GM20000 (cell line): ENCODE measurements at places on chromosomes 1 and 21.

DNA sequence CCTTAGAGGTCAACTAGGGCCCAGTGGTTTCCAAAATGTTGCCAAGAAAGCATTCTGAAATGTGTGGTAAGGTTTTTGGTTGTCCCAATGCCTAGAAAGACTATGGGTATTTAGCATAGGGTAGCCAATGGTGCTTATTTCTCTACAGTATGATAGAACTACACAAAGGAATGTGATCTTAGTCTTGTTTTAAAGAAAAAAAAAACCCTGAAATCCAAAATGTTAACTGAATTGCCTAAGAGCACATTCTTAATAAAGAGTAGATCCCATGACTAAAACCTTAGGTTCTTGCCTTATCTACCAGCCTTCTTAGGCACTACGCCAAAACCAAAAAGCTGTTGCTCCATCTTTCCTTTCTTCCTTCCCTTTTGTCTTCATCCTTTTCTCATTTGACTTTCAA is 428.2 kb downstream of the MRPL39 start:
- DNase-seq: no peak

- no peak for DNase-seq
These were observed 1.3 kb upstream of the PATJ start for GRCh38 chr1:61740751-61741700.

GRCh38 chr1:205502992-205503391 is 1.5 kb upstream of the CDK18 start:
- no peak for DNase-seq

GRCh38 chr1:170857955-170858354 is 77.4 kb upstream of the MROH9 start:
- no peak for DNase-seq

GRCh38 chr1:42680921-42681683 is 1.1 kb upstream of the YBX1 start:
- DNase-seq: peak; percentile 31

GRCh38 chr1:24961961-24962861 is 32.1 kb upstream of the RUNX3 start:
- no peak for DNase-seq

DNA sequence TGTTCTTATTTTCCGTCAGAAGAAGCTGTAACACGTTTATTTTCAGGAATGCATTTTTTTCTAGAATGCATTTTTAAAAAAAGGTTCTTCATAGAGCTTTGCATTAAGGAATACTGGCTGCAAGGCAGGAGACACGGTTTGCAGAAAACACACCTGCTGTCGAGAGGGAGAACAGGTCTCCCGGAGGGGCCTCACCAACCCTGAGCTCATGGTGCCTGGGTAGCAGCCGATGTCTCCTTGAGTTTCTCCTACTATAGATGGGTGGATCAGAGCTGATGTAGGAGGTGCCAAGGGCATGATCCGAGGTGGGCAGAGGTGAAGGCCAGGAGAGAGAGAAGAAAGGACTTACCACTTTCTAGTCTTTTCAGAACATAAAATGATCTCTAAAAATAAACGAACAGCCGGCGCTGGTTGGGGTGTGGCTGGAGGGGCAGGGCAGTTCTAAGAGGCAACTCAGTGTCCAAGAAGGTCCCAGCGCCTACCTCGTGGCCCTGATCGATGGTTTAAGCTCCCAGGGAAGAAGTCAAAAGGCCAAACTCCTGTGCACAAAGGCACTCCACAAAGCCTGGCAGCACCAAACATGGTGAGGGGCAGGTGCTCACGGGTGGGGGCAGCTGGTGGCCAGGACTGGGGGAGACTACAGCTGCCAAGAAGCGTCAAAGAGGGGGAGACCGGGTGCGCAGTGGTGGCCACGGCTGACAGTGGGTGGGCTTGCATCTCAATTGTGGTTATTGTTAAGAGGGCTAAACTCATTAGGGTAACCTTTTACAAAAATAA is 12.2 kb downstream of the MORN1 start:
- DNase-seq: no peak

DNA sequence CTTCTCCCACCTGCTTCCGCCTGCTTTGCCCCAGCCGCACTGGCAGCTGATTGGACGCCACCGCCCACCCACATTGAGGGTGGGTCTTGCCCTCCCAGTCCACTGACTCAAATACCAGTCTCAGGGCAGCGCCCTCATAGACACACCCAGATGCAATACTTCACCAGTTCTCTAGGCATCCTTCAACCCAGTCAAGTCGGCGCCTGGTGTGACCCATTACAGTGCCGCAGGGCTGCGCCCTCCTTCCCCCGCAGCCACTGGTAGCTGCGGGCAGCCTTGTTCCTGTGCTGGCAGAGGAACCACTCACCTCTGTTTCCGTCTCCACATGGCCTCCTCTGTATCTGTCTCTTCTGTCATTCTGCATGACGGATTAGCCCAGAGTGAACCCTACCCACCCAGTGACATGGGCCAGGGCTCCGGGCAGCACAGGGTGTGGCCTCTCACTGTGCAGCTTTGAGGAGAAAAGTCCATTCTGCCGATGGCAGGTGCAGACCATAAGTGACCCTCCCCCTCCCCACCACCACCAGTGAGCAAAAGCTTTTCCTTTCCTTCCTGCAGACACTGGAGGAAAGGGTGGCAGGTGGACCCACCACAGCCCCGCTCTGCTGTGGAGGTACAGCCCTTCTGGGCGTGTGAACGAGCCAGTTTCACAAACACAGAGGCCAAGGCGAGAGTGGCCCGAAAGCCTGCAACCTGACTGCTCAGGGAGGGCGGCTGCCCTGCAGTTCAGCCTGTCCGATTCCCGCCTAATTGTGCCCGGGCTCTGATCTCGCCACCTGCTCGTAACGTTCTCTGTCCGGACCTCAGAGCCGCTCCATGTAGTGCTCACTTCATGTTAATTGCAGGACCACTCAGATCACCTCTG is 57.1 kb downstream of the FAAP20 start:
- no peak for DNase-seq

DNA sequence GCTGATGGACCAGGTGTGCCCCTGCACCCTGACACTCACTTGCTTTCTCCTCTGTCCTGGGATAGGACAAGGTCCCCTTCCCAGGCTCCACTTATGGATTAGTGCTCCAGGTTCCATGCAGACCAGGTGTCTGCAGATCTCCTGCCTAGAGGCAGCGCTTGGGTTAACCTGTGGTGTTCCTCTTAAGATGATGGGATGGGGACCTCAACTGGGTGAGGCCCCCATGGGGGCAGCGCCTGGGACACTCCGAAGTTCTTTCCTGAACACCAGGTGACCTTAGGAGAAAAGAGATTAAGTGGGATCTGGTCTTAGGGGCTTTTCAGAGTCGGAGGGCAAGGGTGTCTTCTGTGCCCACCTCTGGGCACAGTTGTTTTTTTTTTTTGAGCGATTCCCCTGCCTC is 21.2 kb downstream of the TNNT2 start:
- DNase-seq: no peak

DNA sequence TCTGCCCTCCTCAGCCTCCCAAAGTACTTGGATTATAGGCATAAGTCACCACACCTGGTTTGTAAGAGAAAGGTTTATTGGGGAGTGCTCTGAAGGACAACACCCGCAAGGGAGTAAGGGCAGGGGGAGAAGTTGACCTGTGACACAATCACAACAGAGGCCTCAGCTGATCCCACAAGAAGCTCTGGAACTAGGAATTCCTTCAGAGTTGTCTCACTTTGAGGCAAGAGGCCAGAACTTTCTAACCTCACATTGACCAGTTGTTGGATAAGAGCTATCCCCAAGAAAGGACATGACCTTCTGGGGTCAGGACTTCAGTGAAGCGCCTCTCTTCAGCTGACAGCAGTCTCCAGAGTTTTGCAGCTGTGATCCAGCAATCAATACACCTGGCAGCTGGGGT is 27.4 kb upstream of the RC3H1 start:
- no peak for DNase-seq

DNA sequence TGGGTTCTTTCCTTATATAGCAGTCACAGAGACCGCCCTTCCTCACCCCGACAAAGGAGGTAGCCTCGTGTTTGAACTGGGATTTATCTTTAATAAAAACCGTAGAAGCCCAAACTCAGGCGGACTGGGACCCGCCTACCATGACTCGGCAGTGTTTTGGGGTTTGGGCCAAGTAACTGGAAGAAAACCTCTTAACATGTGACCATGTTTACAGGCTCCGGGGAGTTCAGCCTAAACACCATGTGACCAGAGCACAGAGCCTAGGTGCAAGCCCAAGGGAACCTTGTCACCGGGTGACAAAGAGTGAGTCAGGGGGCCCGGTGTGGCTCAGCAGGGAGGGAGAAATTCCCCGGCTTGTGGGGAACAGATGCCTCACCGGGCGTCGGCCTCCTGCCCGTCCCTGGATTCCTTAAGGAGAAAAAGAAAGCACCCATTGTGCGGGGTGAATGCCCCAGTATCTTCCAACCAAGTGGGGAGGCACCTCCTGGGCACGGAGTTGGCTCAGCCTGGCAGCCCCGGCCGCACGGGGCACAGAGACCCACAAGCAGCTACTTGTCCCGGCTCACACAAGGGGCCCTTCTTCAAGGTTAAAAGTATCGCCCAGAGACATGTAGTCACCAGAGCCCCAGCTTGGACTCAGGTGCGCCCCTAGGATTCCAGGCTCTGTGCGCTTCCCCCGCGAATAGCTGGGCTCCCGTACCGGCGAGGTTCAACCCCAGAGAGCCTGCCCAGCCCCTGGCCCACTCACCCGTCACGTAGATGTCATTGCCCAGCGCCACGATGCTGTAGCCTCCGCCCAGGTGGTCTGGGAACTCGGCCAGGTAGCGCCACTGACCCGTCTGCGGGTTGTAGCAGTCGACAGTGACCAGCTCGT is 1.4 kb downstream of the KLHL21 start:
- peak; percentile 80 for DNase-seq

GRCh38 chr21:15560383-15561056 is 169.3 kb upstream of the USP25 start:
- DNase-seq: no peak

GRCh38 chr1:2433936-2434655 is 21.7 kb upstream of the PEX10 start:
- DNase-seq: no peak

GRCh38 chr1:182702826-182703524 is 18.6 kb upstream of the RGS8 start:
- no peak for DNase-seq

- DNase-seq: peak; percentile 38
These were observed 30.3 kb downstream of the PTPRC start for GRCh38 chr1:198669023-198669698.

- no peak for DNase-seq
These were observed 2.2 kb downstream of the HES4 start for GRCh38 chr1:997713-997992.

DNA sequence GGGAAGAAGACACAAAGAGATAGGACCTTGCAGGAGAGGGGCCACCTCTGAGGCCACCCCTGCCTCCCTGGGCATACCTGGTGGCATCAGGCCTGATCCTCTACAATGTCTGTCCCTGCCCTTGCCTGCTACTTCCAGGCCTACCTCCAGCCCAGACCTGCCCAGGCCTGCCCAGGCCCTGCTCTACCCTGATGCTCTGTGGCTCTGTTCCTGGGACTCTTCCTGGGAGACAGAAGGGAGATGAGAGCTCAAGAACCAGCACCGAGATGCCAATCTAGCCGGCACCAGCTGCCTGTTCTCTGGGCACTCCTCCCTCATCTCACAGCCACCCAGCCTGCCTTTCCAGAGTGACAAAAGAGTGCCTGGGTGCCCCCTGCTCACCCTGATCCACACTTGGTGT is 2.7 kb downstream of the CELF3 start:
- DNase-seq: no peak

DNA sequence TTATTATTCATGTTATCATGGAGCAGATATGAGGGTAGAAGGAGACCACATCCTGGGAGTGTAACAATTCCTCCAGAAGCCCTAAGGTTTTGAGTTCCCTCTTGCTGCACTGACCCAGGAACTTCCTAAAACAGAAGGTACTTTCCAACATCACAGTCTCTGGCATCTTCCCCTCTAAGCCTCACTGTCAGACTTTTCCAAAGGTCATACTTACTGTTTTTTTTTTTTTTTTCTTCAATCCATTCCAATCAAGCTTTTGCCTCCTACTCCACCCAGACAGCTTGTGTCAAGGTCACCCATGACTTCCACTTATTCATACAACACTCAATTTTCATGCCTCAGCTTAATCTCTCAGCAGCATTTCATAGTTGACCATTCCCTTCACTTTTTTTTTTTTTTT is 18.4 kb upstream of the UQCRHL start:
- no peak for DNase-seq

DNA sequence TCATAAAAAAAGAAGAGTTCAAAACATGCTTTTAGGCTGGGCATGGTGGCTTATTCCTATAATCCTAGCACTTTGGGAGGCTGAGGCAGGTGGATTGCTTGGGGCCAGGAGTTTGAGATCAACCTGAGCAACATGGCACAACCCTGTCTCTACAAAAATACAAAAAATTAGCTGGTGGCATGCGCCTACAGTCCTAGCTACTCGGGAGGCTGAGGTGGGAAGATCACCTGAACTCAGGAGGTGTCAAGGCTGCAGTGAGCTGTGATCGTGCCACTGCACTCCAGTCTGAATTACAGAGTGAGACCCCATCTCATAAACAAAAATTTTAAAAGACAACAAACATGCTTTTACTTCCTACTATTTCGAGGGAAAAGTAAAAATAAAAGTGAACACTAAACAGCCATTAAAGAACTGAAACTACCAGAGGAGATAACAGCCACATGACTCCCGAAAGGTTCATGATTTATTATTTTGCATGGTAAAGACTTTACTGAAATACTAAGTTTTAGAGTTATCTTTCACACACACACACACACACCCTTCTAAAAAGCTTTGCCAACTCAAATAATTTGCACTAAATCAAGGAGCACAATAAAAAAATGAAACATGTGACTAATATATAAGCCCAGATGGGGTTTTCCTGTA is 48.1 kb downstream of the USP1 start:
- peak; percentile 20 for DNase-seq
